ENCODE measurements at places on chromosomes 1 and 21.

DNA sequence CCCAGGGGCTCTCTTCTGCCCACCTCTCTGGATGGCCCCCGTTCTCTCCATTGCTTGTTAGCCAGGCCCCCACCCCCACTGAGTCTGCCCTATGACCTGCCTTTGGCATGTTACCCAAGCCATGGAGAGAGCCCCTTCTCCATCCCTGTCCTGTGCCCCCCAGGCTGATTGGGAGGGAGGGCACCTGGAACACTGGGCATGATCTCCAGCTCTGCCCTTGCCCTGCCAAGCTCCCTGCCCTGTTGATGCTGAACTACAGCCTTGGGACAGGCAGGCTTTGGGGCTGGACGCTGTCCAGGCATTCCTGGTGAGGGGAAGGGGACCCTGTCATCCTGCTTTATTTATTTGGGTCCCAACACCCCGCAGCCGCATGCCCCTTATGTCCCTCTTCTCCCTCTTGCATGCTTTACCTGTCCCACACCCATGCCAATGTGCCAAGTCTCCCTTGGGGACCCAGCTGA lies 10.7 kb downstream of the TRIM46 start:
- no peak for DNase-seq

- peak; percentile 57 for DNase-seq
Measured at GRCh38 chr1:164611754-164612642, 53.0 kb downstream of the PBX1 start.

DNA sequence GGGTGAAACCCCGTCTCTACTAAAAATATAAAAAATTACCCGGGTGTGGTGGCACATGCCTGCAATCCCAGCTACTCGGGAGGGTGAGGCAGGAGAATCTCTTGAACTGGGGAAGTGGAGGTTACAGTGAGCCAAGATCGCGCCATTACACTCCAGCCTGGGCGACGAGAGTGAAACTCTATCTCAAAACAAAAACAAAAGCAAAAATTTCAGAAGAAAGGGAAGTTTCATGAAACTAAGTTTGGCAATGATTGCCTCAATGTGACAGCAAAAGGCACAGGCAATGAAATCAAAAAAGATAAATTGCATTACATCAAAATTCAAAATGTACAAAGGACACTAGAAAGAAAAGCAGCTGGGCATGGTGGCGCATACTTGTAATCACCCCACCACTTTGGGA lies 40.1 kb downstream of the BTF3L4 start:
- DNase-seq, result no peak

GRCh38 chr1:117605164-117605773 lies 579 bp upstream of the TENT5C start:
- DNase-seq, result no peak
